LNCaP clone FGC (cell line): ENCODE measurements at places on chromosomes 13 and 19.

- no peak for DNase-seq
Measured at GRCh38 chr13:110565296-110565695, 3.8 kb upstream of the RAB20 start.

GRCh38 chr19:45076851-45077730, 813 bp upstream of the ZNF296 start:
- DNase-seq, result no peak

DNA sequence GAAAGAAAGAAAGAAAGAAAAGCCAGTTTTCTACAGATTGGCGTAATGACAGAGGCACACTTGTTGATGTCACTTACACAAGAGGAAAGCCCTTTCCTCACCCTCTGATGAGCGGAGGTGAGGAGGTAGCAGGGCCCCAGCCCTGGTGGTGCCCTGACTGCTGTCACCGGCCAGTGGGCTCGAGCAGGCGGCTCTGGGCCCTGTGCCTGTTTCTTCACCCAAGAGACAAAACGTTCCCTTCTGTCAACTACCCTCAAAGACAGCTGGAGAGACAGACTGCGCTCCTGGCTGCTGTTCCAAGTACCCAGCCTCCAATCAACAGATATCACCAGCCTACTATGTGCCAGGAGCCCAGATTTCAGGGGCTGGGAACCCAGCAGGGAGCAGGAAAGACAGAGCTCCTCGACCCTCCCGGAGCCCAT, 10.1 kb downstream of the EPS15L1 start:
- no peak for DNase-seq

DNA sequence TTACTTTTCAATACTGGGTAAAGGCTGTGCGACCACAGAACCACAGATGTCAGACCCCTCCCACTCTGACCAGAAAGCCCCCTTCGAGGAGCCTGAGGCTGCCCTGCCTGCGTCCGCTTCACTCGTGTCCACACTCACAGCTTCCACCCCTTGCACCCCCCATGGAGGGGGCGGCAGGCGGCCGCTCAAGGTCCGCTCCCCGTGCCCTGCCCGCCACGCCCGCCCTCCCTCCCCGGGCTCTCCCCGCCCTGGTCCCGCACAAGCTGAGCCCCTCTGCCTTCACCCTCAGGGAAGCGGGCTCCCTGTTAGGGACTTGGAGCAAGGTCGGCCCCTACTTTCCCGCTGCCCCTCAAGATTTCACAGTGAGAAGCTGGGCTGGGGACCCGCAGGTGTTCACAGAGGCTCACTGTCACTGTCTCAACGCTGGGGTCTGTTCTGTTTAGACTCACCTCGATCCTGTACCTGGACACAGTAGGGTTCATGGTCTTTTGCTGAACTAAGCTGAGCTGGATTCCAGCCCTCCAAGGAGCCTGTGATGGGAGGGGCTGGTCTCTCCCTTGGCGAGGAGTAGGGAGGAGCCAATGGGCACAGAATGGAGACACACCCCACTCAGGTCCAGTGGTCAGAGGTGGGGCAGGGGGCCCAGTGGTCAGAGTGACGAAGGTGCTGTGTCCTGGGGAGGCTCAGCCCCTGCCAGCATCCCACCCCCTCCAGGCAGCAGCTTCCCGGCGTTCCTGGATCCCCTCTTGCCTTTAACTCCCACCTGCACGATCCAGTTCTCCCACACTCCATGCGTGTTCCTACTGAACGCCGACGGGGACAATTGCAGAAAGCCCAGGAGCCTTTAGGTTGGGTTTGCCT, 69.5 kb downstream of the SPACA7 start:
- DNase-seq, result no peak

DNA sequence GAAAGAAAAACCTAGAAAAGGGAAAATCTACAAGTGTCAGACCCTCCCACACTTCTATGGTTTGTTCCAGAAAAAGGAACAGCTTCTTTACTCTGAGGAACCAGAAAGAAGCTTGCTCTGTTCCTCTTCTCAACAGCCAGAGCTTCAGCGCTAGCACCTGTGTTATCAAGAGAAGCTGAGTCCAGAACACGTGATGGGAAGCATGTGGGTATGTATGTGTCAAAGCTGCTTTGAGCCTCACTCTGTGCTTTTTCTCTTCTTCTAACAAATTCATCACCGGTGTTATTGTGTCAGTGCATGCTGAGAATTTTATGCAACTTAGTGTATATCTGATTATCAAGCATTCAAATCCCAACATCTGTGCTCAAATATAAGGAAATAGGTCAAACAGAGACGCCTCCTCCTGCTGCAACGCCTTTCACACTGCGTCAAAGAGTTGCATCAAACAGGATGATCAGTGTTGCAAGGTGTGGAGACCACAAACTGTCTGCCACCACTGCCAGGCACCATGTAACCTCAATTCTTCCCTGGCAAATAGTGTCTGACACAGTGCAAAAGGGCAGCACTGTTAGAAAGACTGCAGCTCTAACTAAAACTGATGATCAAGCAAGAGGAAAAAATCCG, 83.9 kb downstream of the LRRC63 start:
- DNase-seq, result no peak
